ENCODE measurements at places on chromosomes 3 and 15. TPM values are rescaled to one million over a fixed set of nuclear protein-coding genes. Genes with fewer than 3 reads are reported as not detected.

The SLC26A6 gene
- total RNA-seq: 35.4 TPM

The UROC1 gene
- total RNA-seq: not detected

The CMTM8 gene
- 0.16 TPM for total RNA-seq

The TRAT1 gene
- not detected for total RNA-seq

The GABRG3 gene
- not detected for total RNA-seq

The CEMIP gene
- total RNA-seq: 1,053 TPM

The PRSS50 gene
- not detected for total RNA-seq

The B4GALT4 gene
- 22.9 TPM for total RNA-seq

The TGFBR2 gene
- total RNA-seq: 132 TPM

The UBAP1L gene
- total RNA-seq: 2.2 TPM

The TSPAN3 gene
- 186 TPM for total RNA-seq

The DAZL gene
- under 0.01 TPM for total RNA-seq

The RBSN gene
- total RNA-seq: 39.9 TPM

The COLQ gene
- 0.61 TPM for total RNA-seq

The GREM1 gene
- 1,377 TPM for total RNA-seq

The SUSD5 gene
- total RNA-seq: 16.1 TPM

The PIERCE2 gene
- 1.6 TPM for total RNA-seq

The PEX5L gene
- total RNA-seq: 0.24 TPM

The KIF7 gene
- total RNA-seq: 15.7 TPM

The DLEC1 gene
- 0.16 TPM for total RNA-seq

The RTP3 gene
- not detected for total RNA-seq

The FILIP1L gene
- 11.0 TPM for total RNA-seq

The CFAP91 gene
- total RNA-seq: 0.73 TPM

The SLC6A20 gene
- total RNA-seq: not detected

The BOC gene
- 60.7 TPM for total RNA-seq
